Cardiac septum (tissue), 1 donor: ENCODE measurements at places on chromosomes 11 and 22. TPM values are rescaled to one million over a fixed set of nuclear protein-coding genes. Genes with fewer than 3 reads are reported as not detected.

GRCh38 chr11:27118371-27118770, 77.8 kb downstream of the BBOX1 start:
- DNase-seq = no peak

GRCh38 chr22:17152340-17152739, 6.7 kb downstream of the HDHD5 start:
- DNase-seq = no peak

- DNase-seq = no peak
Observed at GRCh38 chr22:46366801-46367706, 31.5 kb downstream of the TRMU start.

DNA sequence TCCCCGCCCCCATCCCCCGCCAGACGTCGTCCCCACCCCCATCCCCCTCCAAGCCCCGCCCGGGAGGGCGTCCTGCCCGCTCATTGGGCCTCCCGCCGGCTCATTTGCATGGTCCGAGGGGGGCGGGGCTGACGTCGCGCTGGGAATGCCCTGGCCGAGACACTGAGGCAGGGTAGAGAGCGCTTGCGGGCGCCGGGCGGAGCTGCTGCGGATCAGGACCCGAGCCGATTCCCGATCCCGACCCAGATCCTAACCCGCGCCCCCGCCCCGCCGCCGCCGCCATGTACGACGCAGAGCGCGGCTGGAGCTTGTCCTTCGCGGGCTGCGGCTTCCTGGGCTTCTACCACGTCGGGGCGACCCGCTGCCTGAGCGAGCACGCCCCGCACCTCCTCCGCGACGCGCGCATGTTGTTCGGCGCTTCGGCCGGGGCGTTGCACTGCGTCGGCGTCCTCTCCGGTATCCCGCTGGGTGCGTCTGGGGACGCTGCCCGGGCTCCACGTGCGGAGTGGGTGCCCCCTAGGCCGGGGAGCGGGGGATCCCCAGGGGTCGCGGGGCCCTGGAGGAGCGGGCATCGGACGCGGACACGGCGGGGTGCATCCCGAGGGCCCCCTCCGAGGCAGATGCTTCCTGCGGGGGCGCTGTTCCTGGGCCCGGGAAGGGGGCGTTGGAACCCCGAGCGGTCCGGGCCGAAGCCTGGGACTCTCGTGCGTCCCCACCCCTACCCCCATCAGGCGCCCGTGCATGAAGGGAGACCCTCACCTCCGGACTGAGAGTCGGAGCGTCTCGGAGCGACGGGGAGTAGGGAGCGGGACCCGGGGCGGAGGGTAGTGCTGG, at the start of gene PNPLA3:
PNPLA3 (plus strand) TSS at position 175 of the 834 bp plus-strand sequence; CDS start at position 282, 107 bp downstream.
- peak; percentile 92 for DNase-seq

- peak; percentile 91 for DNase-seq
Observed at GRCh38 chr22:38751422-38752346, 4.1 kb downstream of the SUN2 start.

DNA sequence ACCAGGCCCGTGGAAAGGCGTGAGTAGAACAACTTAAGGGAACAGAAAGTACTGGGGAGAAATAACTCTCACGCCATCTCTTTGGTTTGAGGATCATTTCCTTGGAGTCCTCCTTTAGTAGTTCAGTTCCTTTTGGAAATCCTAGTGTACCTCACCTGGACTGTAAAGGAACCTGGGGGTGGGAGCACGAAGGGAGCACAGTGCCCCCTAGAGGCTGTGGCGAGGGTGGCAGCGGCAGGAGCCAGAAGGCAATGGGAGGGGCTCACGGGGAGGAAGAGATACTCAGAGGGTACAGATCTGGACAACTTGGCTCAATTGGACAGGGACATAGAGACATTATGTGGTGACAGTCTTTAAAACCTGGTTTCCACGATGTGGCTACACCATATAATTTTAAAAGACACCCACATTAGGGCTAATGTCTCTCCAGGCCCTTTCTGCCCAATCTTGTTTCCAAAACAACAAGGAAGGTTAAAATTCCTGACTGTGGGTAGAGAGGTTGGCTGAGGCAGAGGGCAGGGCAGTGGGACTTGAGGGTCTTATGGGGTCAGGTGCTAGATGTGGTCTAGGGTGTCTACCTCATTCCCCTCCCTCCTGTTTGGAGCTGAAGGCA, 87.0 kb downstream of the CSNK2A3 start:
- no peak for DNase-seq

The LAYN gene
- 4.5 TPM for total RNA-seq

DNA sequence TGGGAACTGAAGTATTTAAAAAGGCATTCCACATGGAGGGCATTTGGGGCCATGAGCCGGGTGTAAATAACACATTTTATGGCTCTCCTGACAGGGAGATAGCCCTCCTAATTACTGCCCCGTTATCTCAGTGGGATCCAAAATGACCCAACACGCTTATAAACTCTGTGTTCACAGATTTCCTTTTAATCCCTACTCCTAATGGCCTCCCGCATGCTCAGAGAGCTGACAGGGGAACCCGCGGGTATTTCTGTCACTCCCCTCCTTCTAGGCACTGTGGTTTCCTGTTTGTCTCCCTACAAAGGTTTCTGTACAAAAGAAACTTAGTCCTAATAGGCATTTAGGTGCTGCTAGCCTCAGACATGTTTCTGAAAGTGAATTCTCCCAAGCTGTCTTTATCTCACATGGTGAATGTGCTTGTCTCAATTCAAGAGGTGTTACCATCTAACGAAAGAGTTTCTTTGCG, 202.8 kb upstream of the SEZ6L start:
- no peak for DNase-seq

The BEST1 gene
- total RNA-seq = 1.1 TPM

The CDC42BPG gene
- 1.2 TPM for total RNA-seq

- DNase-seq = no peak
Observed at GRCh38 chr11:7973011-7973410, 7.8 kb upstream of the NLRP10 start.
